Hematopoietic multipotent progenitor cell treated with erythropoietin and hydrocortisone succinate and interleukin-3 and kit ligand, for 15 days (in vitro differentiated cells): ENCODE measurements at places on chromosomes 12 and 14.

- DNase-seq, result no peak
These were observed 53.1 kb upstream of the CCDC175 start for GRCh38 chr14:59629444-59630287.

- DNase-seq, result no peak
These were observed 7.8 kb downstream of the KMT5A start for GRCh38 chr12:123391546-123392343.

GRCh38 chr14:73376585-73376984, 81.8 kb downstream of the NUMB start:
- no peak for DNase-seq

- no peak for DNase-seq
These were observed 4.8 kb downstream of the OR4K13 start for GRCh38 chr14:20031058-20031457.

DNA sequence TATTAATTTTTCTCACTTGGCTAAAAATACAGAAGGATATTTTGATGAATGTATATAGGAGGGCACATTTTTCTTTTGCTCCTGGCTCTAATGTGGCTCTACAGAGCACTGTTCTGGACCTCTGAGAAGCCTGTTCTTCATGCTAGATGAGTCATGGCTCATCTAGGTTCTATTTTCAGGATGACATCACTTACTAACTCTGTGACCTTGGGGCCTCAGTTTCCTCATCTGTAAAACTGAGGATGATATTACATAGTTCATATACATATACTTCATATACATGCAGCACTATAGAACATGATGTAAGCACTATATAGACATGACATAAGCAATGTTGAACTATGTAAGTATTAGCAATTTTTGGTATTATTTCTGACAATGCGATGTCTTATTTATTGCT, 35.8 kb downstream of the SOCS2 start:
- DNase-seq, result no peak

GRCh38 chr14:81062816-81063215, 107.4 kb downstream of the TSHR start:
- DNase-seq, result peak; percentile 28

DNA sequence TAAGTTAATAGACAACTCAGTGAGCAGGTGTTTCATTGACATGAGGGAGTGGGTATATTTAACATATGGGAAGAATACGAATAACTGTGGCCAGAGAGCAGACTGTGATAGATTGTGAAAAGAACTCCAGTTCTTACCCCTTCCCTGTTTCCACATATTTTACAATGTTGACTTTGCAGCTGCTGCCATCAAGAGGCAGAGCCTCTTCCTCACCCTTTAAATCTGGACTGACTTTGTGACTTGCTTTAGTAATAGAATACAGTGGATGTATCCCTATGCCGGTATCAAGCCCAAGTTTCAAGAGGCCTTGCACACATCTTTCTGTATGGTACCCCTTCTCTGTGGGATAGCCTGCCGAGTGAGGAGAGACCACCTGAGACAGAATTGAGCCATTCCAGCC, 356.7 kb downstream of the ETNK1 start:
- no peak for DNase-seq

GRCh38 chr12:124829008-124829707, 34.5 kb downstream of the SCARB1 start:
- no peak for DNase-seq

DNA sequence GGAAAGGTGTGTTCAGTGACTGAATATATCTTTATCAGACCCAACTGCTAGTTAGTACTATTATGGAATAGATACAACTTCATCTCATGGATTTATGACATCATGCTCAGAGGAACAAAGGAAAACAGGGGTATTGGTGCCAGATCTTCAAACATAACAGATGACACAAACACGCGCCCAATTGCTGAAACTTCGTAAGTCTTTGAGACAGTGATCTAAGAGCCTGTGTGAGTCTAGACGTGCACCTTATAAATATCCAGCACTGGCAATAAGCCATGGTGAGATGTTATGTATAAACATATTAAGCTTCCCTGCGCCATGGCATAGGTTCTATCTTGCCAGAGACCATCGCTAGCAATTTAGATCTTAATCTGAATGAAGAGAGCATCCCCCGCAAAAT, 42.2 kb upstream of the NR2C1 start:
- no peak for DNase-seq

DNA sequence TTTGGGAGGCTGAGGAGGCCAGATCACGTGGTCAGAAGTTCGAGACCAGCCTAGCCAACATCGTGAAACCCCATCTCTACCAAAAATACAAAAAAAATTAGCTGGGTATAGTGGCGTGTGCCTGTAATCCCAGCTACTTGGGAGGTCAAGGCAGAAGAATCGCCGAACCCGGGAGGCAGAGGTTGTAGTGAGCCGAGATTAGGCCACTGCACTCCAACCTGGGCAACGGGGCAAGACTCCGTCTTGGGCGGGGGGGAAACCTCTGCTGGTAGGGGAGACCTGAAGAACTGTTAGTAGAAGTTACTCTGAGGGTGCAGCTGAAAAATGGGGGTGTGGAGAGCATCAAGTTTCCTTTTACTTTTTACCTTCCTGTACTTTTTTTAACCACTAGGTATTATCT, 2.2 kb upstream of the LRP1 start:
- DNase-seq, result no peak

- DNase-seq, result no peak
These were observed 564 bp upstream of the THTPA start for GRCh38 chr14:23555533-23555881.

GRCh38 chr12:33562401-33562800, 122.8 kb upstream of the SYT10 start:
- DNase-seq, result no peak

DNA sequence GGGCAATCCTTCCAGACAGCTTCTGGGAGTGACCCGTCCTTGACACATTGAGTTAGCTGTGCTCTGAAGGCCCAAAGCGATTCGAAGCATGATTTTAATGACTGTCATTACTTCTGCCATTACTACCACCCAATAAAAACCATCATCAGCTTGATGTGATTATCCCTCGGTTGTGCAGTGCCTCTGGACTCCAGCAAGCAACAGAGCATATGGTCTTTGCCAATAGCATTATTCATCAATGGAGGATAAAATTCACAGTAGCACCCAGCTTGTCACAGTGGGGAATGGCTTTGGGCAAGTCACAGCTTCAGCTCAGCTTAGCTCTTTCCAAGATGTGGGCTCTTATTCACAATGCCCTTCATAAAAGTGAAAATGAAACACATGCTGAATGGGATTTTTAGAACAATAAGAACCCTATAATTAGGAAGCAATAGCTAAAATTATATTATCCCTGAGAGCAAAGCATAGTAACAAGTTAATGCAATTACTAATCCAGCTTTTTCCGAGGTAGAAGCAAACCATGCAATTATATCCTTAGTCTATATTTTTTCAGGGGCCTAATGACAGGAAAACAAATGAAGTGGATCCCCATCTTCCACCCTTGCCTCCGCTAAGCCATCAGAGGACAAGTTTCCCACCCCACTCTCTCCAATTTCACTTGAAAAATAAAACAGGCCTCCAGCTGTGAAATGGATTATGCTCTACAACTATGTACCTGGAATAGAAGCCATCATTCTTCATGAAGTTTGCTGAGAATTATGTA, 163.0 kb upstream of the EEA1 start:
- no peak for DNase-seq

DNA sequence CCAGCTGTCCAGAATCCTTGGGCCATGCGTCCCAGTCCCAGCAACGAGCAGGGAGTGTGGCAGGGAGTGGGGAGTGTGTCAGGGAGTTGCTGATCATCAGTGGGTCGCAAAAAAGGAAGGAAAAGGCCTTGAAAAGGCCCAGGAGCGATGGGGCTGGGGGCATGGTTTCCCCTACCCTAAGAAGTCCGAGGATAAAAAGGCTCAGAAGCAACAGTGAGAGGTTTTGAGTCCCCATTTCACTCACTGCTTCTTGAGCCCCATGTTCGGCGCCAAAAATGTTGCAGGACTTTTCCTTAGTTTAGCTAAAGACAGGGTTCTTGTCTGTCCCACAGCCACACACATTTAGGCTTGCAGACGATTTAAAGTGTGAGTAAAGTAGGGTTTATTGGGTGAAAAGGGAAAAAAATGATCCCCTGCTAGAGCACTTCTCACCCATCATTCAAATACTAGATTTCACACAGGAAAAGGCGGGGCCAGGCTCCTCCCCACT, 189.5 kb downstream of the KCNC2 start:
- DNase-seq, result no peak

DNA sequence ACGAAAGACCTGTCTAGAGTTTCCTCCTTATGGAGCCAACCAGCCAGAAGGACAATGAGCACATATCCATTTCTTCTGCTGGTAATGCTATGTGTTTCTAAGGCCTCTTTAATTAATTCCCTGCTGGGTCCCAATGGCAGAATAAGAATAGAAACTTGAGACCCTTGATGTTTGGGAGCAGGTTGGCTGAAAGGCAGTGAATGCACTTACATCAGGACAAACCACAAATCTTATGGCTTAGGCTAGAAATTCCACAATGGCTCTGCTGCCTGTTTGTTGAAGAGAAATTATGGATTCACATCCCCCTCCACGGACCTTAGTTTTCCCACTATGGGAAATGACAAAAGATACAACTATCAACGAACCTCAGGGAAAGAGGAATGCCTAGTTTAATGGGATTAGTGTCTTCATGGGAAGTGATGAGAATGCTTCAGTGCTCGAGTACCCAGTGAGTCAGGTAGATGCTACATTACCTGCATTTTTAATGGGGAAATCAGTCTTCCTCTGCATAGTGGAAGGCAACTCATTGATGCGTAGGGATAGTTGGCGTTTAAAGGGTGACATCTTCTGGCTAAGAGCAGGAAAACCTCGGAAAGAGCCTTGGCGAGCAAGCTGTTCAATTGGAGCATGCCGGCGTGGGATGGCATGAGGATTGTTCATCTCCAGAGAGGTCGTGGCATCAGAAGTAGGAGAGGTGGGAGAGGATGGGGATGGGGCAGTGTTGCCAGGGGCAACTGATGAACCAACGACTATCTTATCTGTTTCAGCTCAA, 46.5 kb downstream of the PAPLN start:
- no peak for DNase-seq

- DNase-seq, result no peak
These were observed 39.6 kb downstream of the TEAD4 start for GRCh38 chr12:2998789-2999264.
